ENCODE measurements at places on chromosomes 2 and 18.
A peak's percentile ranks its signal among the peaks of the same experiment; 100 is the strongest.

DNA sequence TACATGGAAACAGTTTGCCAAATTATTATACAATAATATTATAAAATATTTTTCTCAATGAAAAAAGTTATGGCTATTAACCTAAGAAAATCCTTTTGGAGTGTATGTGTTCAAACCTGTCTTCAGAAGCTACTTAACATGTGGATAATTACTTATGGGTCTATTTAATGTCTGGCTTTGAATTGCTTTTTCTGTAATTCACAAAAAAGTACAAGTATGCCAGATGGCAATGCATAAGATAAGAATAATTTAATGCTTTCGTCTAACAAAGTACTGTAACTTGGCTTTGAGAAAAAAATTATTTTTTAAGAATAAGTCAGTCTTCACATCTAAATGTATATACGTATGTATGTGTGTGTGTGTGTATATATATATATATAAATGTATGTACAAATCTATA is 1073.0 kb downstream of the TDRD15 start:
- no peak for DNase-seq

DNA sequence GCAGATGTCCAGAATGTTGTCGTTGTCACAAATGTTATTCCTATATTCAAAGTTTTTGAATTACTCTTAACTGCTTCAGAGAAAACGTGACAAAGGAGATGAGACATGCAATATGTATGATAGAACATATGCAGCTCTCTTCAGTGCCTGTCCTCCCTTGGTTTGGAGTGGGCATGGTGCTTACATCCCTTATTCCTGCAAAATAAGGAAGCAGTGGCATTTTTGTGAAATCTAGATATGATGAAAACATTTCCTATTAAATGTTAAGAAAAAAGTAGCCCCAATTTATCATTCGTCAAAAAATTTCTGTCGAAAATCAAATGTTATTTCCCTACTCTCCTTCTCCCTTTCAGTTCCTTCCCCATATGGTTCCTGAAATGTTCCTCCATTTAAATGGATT is 457.5 kb upstream of the FANCL start:
- DNase-seq: no peak

DNA sequence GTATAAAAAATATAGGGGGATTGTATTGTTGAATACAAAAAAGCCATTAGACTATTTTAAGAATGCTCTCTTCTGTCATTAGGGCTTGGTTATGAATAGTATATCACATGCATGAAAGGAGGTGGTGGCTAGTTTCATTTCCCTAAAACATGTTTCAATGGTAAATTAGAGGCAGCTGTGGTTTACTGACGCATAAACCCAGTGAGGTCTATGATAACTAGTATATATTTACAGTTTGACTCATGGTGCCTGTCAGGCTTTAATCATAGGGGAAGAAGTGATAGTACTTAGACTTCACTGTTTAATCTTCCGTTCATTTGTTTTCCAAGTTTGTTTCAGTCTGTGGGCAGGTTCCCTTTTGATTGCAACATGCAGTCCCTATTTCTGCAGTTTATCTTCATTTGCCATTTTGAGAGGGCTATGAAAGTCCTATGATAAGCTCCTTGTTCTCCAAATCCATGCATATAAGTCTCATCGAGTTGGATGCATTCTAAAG is 55.1 kb upstream of the MAP4K3 start:
- no peak for DNase-seq

DNA sequence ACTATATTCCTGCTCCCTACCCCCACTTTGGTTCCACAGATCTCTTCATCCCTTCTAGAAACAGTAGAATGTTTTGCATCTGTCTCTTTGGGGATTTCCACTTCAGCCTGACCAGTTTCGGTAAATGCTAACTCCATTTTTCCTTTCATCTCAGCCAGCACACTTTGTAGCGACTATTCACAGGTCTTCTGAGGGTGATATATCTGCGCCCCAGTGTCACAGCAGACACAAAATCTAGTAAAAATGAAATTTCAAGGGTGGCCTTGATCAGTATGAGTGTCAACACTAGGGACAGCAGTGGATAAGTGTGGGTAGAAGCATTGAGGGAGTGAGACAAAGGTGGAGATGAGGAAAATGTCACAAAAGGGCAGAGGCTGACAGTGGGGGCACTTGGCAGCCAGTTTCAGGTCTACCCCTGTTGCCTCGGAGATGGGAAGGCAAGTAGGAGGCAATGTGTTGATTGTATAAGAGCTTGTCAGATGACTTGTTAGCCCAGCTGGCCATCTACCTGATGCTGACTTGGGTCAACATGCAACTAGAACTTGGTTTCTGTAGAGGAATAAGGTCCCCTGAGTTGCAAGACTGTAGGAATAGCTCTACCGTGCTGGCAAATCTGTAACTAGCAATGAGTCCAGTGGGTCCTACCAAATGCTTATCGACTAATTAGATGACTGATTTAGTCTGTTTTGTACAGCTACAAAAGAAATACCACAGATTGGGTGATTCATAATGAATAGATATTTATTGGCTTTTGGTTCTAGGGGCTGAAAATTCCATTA is 60.7 kb downstream of the CXCR4 start:
- DNase-seq: no peak

DNA sequence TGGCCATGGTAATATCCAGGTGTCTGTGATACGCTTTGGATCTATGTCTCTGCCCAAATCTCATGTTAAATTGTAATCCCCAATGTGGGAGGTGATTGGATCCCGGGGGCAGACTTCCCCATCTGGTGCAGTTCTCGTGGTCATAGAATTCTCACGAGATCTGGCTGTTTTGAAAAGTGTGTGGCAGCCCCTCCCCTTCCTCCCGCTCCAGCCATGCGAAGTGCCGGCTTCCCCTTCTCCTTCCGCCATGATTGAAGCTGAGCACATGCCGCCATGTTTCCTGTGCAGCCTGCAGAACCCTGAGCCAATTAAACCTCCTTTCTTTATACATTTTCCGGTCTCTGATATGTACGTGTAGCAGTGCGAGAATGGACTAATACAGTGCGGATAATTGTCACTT is 42.5 kb downstream of the GPC1 start:
- DNase-seq: no peak

GRCh38 chr18:36465276-36465675 is 167.8 kb downstream of the FHOD3 start:
- DNase-seq: no peak

DNA sequence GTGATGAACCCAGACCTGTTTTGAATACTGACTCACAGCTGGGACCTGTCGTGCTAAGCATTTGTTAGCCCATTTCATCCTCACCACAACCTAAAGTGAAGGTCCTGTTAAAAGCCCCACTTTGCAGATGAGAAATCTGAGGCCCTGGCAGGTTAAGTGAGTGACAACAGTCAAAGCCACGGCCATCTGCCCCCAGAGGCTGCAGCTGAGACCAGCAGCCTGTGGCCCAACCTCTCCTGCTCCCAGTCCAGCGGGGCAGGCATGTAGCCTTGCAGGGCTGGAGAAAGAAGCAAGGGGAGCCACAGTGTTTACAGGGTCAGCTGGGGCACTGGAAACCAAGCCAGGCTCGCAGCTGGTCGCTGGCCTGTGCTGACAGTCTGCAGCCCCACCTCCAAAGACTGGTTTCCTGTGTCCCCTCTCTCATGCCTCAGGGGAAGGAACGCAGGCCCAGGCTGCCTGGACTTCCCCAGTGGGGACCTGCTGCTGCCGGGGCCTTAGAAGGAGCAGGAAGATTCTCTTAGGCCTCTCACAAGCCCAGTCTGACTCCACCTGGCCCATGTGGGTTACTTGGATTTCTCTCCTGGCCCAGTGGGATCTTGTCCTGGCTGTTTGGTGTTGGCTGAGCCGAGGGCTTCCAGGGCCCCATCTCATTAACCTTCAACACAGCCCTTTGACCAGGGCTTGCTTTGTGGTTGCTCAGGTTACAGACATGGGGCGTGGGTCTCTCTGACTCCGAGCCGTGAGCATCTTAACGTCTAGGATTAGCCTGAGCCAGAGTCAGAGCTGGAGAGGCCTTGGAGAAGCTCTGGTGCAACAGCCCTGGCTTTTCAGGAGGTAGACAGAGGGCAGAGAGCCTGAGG is 1.7 kb downstream of the INPP5D start:
- DNase-seq: peak; percentile 58

Measured in left lobe of liver (tissue), 2 donors.